ENCODE measurements at places on chromosomes 4 and X.

- no peak overlapping the region for H3K27ac ChIP-seq
- peaks cover 11% of the 10 kb centered on the region for H3K4me1 ChIP-seq
- H3K27me3 ChIP-seq: no peaks in the 10 kb centered on the region
These were observed 220.0 kb downstream of the PCDH18 start for GRCh38 chr4:137312257-137312656.

- H3K4me3 ChIP-seq: peak overlapping the region; percentile 77
- H3K27ac ChIP-seq: no peak overlapping the region
- no peaks in the 10 kb centered on the region for H3K36me3 ChIP-seq
- peaks cover 6% of the 10 kb centered on the region for H3K4me1 ChIP-seq
- DNase-seq: peak; percentile 61
These were observed 39.9 kb downstream of the FAM149A start for GRCh38 chr4:186144198-186144945.

DNA sequence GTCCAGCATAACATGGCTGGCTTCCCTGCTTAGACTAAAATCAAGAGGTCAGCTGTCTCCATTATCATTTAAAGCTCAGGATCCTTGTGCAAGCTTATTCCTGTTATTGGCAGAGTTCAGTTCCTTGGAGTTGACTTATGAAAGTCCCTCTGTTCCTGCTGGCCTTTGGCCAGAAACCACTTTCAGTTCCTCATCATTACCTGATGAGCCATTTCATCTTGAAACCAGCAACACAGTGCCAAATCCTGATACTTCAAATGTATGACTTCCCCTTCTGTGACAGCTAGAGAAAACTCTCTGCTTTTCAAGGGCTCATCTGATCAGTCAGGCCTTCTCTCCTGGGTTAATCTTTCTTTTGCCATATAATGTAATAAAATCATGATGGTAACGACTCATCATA is 110.6 kb upstream of the FSTL5 start:
- DNase-seq: peak; percentile 43
- H3K4me3 ChIP-seq: no peak overlapping the region
- H3K27ac ChIP-seq: peak overlapping the region; percentile 24
- H3K4me1 ChIP-seq: peaks cover 15% of the 10 kb centered on the region

GRCh38 chrX:79270401-79270800 is 96.7 kb downstream of the ITM2A start:
- peaks cover 5% of the 10 kb centered on the region for H3K4me1 ChIP-seq
- peak; percentile 80 for DNase-seq

- H3K27ac ChIP-seq: no peak overlapping the region
- DNase-seq: no peak
These were observed 22.0 kb downstream of the NBDY start for GRCh38 chrX:56751071-56751470.

- no peaks in the 10 kb centered on the region for H3K27me3 ChIP-seq
- H3K36me3 ChIP-seq: no peaks in the 10 kb centered on the region
- DNase-seq: peak; percentile 71
- peaks cover 8% of the 10 kb centered on the region for H3K4me1 ChIP-seq
- H3K4me3 ChIP-seq: peak overlapping the region; percentile 54
- peak overlapping the region; percentile 59 for H3K27ac ChIP-seq
These were observed 11.7 kb upstream of the BCOR start for GRCh38 chrX:40109288-40110008.

DNA sequence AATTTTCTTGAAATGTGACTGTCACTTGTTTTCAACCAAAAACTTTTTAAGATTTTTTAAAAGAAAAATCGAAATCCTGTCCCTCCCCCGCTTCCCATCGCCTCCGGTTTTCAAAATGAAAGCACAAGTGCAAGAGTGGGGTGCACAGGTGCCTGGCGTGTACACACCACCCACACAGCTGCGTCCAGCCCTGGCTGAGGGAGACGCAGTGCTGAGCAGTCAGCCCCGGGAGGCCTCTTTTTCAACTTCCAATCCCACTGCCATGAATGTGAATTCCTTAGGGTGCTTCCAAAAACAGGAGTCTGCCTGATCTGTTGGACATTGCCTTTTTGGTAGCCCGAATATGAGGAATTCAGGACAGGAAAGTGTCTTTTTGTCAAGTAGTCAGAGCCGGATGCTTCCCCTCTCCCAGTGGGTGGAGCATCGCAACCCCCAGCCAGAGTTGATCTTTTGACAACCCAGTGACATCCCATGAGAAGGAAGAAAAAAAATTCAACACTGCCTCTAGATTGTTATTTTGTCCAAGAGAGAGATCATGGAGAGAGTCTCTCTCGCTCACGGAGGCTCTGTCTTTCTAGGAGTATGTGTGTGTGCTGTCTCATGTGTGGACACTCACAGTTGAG is 8.9 kb downstream of the PRRG3 start:
- H3K4me1 ChIP-seq: no peaks in the 10 kb centered on the region
- no peak overlapping the region for H3K4me3 ChIP-seq
- no peak overlapping the region for H3K27ac ChIP-seq

- no peak for DNase-seq
- no peaks in the 10 kb centered on the region for H3K27me3 ChIP-seq
- no peak overlapping the region for H3K4me3 ChIP-seq
- no peak overlapping the region for H3K27ac ChIP-seq
- no peaks in the 10 kb centered on the region for H3K36me3 ChIP-seq
These were observed 40.1 kb downstream of the LDB2 start for GRCh38 chr4:16858275-16858752.

DNA sequence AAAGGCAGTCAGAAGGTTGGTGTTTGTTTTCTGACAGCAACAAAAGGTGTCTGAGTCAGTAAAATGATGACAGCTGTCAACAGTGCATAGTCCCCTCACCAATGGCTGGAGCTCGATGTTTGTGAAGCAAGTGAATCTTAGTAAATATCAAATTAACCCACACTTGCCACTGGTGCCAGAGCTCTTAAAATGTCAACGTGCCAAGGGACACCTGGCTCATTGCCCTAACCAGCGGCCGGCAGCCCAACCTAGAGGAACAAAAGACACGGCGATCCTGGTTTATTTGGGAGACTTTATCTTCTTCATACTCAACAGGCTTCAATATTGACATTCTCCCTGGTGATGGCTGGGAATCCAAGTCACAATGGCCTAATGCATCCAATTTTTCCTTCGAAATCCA is 143.4 kb downstream of the CPEB2 start:
- H3K36me3 ChIP-seq: no peaks in the 10 kb centered on the region
- H3K27me3 ChIP-seq: no peaks in the 10 kb centered on the region
- 0 out of 2 replicates have a peak, but pooled peaks cover 3% of the 10 kb centered on the region for H3K4me1 ChIP-seq
- no peak for DNase-seq
- H3K27ac ChIP-seq: no peak overlapping the region

GRCh38 chrX:33285550-33285949 is 74.2 kb upstream of the DMD start:
- no peak for DNase-seq
- no peaks in the 10 kb centered on the region for H3K27me3 ChIP-seq
- H3K36me3 ChIP-seq: no peaks in the 10 kb centered on the region
- H3K27ac ChIP-seq: no peak overlapping the region

DNA sequence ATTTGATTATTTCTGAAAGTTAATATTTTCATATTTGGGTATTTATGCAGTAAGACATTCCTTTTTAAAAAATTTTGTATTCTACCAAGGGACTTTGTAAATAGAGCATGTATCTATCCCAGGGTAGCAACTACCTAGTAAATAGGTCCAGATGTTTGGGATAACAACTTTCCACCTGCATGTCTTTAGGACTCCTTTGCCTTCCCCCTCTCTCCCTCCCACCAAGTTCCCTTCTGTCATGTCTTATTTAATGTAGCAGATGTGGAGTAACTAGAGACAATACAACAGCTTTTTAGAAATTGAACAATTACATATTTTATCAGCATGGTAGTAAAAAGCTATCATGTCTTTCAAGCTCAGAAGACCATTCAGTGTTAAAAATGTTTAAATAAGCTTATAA is 821.0 kb downstream of the C4orf33 start:
- H3K27me3 ChIP-seq: no peaks in the 10 kb centered on the region
- no peaks in the 10 kb centered on the region for H3K4me1 ChIP-seq
- H3K27ac ChIP-seq: no peak overlapping the region
- H3K36me3 ChIP-seq: no peaks in the 10 kb centered on the region

DNA sequence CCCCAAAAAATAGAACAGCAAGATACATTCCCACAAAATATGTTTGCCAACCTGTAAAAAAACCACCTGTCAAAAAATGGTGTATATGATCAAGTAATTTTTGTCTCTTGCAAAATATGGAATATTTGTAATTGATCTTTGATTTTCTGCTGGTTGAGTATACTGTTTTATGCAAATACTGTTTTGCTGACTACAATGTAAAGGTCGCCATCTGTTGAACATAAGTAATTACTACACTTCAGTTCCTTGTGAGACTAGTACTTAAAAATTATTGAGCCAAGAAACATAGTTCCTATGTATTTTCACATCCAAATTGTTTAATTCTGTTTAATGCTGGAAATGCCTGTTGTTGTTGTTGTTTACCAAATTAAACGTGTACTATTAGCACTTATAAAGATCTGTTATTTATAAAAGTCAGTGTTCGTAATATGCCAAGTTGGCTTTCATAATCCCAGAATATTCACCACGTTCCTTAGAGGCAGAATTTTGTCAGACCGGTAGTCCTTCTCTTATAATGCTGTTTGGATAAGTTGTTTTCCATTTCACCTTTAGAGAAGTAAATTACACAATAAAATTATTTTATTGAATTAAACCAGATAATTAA is 144.2 kb downstream of the PDLIM5 start:
- H3K27ac ChIP-seq: no peak overlapping the region
- no peak overlapping the region for H3K4me3 ChIP-seq
- H3K36me3 ChIP-seq: no peaks in the 10 kb centered on the region
- H3K4me1 ChIP-seq: no peaks in the 10 kb centered on the region
- no peaks in the 10 kb centered on the region for H3K27me3 ChIP-seq
- peak; percentile 56 for DNase-seq
